ENCODE measurements at places on chromosomes 1 and 21.

GRCh38 chr1:114564141-114564540, 17.3 kb downstream of the BCAS2 start:
- DNase-seq = no peak

- no peak for DNase-seq
These were observed 301.8 kb downstream of the BRINP2 start for GRCh38 chr1:177472567-177472966.

GRCh38 chr21:28207436-28208173, 785.1 kb downstream of the LTN1 start:
- DNase-seq = no peak

DNA sequence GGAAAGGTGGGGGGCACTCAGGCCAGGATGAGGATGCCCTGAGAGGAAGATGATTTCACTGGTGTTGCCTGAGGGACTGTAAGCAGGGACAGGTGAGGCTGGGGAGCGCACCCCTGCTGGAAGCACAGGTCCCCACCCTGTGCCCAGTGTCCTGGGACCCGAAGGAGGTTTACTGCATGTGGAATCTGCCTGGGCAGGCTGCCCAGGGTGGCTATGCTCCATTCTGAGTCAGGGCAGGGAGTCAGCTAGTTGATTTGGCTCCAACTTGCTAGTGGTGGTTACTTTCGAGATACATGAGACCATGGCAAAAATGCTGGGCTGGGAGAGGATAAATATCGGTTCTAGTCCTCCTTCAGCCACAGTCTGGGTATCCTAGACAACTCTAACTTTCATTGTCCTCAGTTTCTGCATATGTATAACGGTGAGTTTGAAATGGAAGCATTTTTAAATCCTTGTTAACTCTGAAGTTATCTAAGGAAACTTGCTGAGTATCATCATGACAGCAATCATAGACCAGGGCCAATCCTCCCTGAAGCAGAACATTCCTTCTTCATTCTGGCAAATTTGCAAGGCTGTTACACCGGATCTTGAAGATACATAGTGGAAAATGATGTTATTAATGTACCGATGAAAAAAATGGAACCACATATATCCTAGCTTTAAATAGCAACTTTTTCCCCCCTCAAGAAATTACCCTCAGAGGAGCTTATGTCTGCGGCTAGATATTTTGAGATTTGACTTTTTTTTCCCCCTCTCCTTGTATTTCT, 7.7 kb downstream of the TLR5 start:
- no peak for DNase-seq

DNA sequence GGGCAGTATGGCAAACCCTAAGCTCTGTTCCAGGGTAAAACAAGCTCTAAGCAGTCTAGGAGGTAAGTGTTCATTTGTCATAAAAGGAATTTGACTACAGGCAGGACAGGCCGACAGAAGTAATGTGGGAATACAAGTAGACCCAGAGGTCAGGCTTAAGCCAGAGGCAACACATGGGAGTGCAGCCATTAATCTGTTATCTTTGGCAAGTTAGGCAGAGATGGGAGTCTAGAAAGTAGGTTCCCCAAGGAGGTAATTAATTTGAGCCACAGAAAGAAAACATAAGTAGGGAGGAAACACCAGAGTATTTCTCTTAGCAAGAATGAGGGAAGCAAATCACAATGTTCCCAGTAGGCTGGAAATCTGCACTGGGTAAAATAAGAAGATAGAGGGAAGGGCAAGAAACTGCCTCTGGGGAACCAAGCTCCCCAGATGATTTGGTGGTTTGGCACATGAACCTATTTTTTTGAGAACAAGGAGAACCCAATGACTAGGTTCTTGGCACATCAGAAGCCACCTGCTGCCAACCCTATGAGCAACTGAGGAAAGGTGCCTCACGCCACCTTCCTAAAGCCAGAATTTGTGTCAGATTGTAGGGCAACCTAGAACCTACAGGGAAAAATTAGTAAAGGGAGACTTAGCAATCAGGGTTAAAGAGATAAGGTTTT, 636.4 kb upstream of the PLXNA2 start:
- DNase-seq = no peak

GRCh38 chr1:85801520-85801919, 93.3 kb upstream of the ZNHIT6 start:
- DNase-seq = no peak

GRCh38 chr21:37511848-37512247, 145.3 kb downstream of the DYRK1A start:
- no peak for DNase-seq

- no peak for DNase-seq
These were observed 104.4 kb downstream of the TM2D1 start for GRCh38 chr1:61620536-61620935.

GRCh38 chr1:9075022-9075421, 5.6 kb upstream of the SLC2A5 start:
- DNase-seq = no peak

GRCh38 chr1:172885971-172886370, 164.8 kb downstream of the TNFSF18 start:
- no peak for DNase-seq

DNA sequence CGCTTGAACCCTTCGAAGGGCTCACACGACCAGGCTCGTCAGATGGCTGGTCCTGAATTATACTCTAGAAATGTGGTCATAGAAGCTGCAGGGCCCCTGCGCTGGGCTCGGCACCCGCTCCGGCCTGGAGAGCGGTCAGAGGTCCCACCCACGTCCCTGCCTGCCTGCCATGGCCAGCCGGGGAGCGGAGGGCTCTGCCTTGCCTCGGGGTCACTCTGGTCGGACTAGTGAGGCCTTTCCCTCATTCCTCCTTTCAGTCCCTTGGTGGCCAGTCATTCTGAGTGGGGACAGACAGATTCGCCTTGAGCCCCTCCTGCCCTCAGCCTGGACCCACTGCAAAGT, 529 bp upstream of the MARCKSL1 start:
- no peak for DNase-seq

GRCh38 chr1:17676387-17677060, 78.6 kb upstream of the ACTL8 start:
- DNase-seq = no peak

- DNase-seq = no peak
These were observed 9.5 kb upstream of the HORMAD1 start for GRCh38 chr1:150730130-150730721.

GRCh38 chr21:42424914-42425541, 21.3 kb downstream of the UBASH3A start:
- peak; percentile 97 for DNase-seq
